ENCODE measurements at places on chromosomes 11 and 22. TPM values are rescaled to one million over a fixed set of nuclear protein-coding genes. Genes with fewer than 3 reads are reported as not detected.

Gene CHRM1
- total RNA-seq, result not detected

Gene SVIP
- total RNA-seq, result 48.3 TPM

Gene F2
- total RNA-seq, result not detected

Gene ZNRF3
- 0.94 TPM for total RNA-seq

Gene GATD1
- total RNA-seq, result 31.9 TPM

Gene TESMIN
- 10.6 TPM for total RNA-seq

Gene CTR9
- total RNA-seq, result 41.0 TPM

Gene SSTR3
- total RNA-seq, result 14.6 TPM

Gene RIC3
- total RNA-seq, result 17.2 TPM

Gene SPDYC
- not detected for total RNA-seq

Gene CNIH2
- total RNA-seq, result 1.2 TPM

Gene NXPE4
- total RNA-seq, result not detected

Gene GNB1L
- total RNA-seq, result 20.5 TPM

DNA sequence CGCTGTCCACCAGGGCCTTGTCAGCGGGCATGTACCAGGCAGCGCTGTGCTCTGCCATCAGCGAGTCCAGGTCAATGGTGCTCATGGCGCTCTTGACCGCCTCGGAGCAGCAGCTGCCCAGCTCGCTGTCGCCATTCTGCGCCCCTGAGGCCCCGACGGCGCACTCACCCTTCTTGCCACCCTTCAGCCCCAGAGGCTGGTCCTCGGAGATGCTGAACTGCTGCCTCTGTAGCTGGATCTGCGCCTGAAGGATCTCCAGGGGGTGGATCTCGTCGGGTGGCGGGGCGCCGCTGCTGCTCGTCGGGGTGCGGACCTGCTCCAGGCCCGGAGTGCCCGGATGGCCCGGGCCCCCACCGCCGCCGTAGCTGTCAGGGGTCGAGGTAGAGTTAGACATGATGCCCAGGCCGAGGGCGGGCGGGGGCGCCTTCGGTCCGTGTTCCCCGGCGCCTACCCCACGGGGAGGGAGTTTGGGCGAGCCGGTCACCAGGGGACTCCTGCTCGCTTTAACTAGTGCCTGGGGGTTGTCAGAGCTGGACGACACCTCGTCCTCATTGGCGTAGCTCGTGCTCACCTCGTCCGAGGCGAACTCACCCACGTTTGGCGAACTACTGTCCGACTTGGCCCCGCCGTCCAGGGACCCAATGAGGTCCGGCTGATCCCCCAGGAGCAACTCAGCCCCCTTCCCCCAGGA, 4.6 kb downstream of the MN1 start:
- DNase-seq, result no peak

- DNase-seq, result no peak
Observed at GRCh38 chr11:26994631-26995095, 751 bp downstream of the FIBIN start.

- no peak for DNase-seq
Observed at GRCh38 chr22:43826142-43827002, 14.3 kb upstream of the EFCAB6 start.

DNA sequence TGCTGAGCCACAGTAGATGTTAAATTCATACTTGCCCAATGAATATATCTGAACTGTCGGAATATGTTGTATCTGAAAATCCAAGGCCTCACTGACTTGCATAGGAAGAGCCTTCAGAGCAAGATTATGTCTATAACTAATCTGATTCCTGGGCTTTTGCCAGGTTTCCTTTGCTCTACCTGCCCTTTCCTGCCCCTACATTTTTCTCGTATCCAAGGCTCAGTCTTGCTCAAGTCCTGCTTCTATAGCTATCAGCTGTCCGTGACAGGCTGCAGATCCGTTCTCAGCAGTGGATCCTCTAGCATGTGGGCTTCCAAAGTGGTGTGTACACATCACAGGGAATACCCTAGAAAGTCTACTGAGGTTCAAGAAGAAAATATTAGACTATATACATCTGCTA, 18.8 kb upstream of the USP47 start:
- no peak for DNase-seq

- no peak for DNase-seq
Observed at GRCh38 chr11:70468256-70469195, 70.2 kb downstream of the CTTN start.

GRCh38 chr22:30277547-30278344, 11.1 kb upstream of the OSM start:
- DNase-seq, result no peak

- no peak for DNase-seq
Observed at GRCh38 chr22:42188808-42189447, 58.3 kb upstream of the CYP2D6 start.

GRCh38 chr11:125090816-125091215, 20.6 kb downstream of the TMEM218 start:
- no peak for DNase-seq

DNA sequence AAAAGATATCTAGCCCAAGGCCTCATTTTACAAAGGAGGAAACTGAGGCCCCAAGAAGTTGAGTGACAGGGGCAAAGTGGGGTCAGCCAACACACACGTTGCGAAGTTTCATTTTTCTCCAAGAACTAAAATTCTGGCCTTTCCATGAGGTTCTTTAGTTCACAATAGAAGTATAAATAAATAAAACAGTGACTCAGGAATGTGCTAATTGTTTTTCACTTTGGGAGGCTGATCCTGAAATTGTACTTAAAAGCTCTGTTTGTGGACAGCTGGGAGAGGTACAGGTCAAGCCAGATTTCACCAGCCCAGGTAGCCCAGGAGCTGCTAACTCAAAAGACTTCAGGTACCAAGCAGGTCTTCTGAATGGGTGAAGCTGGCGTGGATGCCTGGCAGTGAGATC, 105.2 kb downstream of the TRAF6 start:
- DNase-seq, result no peak

- DNase-seq, result no peak
Observed at GRCh38 chr22:45246060-45246985, 5.6 kb upstream of the KIAA0930 start.

DNA sequence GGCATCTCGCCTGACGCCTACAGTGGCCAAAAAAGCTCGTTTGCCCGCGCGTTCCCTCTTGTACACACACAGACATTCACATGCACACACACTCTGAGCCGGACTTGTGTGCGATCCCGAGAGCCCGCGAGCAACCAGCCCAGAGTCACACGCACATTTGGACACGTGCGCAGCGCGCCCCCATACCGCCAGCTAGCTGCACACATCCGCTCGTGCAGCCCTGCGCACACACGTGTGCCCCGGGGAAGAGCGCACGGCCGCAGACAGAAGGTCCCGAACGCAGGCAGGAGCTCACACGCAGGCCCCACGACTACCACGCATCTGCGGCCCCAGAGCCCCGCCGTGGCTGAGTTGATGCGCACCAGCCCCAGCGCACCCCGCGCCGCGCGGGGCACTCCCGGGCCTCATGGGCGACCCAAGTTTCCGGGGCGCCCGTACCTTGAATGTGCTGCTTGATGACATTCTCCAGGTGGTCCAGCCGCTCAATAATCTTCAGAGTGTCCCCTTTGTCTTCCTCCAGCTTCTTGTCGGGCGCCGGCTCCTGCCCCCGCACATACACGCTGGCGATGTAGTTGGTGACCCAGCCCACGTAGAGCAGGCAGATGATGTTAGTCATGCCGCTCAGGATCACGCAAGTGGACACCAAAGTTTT, 758 bp downstream of the GALNT18 start:
- peak; percentile 41 for DNase-seq

- DNase-seq, result no peak
Observed at GRCh38 chr11:3767536-3767935, 29.8 kb downstream of the NUP98 start.

DNA sequence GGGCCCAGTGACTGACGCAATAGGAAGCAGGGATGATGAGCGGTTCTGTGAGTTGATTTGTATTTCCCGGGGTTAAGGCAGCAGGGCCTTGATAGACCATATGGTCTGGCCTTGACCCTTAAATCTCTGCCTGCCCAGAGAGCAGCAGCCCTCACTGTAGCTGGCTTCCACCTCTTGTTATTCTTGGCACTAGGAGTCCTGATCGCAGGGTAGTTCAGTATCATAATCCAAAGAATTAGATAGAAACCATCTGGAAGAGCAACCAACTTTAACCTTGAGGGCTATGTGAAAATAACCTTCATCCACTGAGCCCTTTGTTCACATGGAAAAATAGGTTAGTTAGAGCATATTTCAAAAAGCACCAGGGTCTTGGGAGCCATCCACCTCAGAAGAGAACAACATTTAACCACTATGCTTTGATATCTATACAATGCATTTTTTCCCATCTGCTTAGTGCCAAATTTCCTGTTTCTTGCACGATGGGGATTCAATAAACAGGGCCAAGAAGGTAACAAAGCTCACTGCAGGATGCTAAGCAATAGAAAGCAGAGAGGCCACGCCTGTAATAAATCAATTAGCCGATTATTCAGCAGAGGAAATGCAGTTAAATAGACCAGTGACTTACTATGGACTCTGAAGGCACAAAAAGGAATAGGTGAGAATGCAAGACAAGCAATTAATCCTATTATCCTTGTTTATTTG, 761.3 kb downstream of the OPCML start:
- DNase-seq, result no peak

Measured in activated T-cell treated with anti-CD3 and anti-CD28 coated beads, Interleukin-2, amount 50 U/mL, for 72 hours (primary cell).